ENCODE measurements at places on chromosomes 3 and 15.

DNA sequence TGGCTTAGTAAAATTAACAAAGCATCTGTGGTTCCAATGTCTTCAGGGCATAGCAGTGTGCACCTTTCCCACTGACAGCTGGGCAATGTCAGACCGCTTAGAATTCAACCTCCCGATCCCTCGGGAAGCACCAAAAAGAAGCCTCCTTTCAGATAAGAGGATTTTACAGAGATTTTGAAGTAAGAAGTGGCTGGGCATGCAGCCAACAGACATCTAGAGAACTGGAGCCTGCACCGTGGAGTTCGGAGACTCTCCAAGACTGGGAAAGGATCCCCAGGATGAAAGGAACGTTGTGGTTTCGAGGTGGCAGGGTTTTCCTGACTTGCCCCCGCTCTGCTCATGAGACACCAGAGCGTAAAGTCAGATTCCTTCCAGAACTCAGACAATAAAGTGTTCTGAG lies 5.3 kb downstream of the FAM174B start:
- no peak for DNase-seq

GRCh38 chr15:84648539-84648938 lies 5.5 kb downstream of the WDR73 start:
- DNase-seq: no peak

GRCh38 chr3:15633766-15634598 lies 32.4 kb downstream of the BTD start:
- no peak for DNase-seq

DNA sequence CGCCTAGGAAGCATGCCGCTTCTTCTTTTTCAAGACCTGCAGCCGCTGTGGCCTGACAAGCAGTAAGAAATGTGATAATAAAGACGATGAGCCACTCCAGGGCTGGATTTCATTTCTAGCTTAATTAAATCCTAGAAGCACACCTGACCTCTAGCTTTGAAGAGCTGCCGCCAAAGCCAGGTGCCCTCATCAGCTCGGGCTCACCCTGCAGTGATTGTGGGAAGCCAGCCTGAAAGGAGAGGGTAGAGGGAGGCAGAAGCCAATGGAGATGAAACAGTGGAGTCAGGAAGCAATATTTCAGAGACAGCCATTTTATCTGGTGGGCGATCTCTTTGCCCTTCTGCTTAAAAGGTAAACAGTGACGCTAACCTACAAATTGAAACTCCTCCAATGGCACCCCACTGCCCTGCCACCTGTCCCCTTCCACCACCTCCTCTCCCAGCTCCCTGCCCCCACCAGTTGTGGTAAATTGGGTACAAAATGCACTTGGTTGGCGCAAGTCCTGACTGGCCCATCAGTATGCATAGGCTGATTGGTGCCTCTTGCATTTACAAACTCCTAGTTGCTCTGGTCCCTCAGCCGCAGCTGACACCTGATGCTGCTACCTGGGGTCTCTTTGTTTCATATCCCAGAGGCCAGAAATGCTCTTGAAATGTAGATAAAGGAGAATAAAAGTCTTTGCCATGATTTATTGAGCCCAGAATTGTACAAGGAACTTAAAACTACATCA lies 385.3 kb downstream of the PDCD6IP start:
- DNase-seq: no peak

- no peak for DNase-seq
These were observed 6.1 kb downstream of the CRTAP start for GRCh38 chr3:33119891-33120290.

DNA sequence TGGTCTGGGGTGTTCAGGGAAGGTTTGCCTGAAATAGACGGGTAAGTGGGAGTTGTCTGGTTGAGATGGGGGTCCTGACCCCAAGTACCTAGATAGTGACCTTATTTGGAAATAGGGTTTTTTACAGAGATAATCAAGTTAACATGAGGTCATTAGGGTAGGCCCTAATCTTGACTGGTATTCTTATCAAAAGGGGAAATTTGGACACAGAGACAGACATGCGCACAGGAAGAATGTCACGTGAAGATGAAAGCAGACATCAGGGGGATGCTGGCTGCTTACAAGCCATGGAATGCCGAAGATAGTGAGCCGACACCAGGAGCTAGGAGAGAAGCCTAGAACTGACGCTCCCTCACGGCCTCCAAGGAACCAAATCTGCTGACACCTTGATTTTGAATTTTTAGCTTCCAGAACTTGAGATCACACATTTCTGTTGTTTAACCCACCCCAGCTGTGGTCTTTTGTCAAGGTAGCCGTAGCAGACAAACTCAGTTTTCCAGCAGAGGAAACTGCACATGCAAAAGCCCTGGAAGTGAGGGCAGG lies 17.1 kb downstream of the BHLHE40 start:
- DNase-seq: no peak

GRCh38 chr15:78909791-78910228 lies 35.0 kb downstream of the CTSH start:
- no peak for DNase-seq

DNA sequence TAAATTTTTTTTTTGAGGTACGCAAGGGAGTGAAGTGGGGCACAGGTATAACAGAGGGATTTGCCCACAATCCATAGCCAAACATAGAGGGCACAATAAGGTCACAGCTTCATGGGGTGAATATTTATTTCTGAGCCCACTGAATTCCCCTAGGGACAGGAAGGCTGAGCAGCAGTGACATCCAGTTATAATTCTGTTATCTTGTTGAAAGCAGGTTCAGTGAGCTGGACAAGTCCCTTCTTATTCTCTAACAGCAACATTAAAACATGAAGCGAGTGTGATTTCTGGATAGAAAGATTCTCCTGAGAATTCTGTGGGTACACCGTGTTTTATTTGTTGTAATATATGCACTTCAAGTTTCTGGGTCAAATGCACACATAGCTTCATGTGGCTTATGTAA lies 538.2 kb downstream of the NAALADL2 start:
- no peak for DNase-seq

DNA sequence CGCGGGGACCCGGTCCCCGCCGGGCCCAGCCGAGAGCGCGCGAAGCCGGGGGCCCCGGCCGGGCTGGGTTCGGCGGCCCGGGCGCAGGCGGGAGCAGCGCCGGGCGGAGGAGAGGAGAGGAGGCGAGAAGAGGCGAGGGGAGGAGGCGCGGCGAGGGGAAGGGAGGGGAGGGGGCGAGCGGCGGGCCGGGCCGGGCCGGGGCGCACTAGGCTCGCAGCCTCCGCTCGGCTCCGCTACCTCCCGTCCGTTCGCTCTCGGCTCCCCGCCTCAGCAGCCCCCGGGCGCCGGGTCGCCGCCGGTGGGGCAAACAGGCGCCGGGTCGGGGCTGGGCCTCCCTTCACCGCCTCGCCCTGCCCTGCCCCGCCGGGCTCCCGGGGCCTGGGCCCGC lies 351 bp downstream of the INSYN1 start:
- DNase-seq: no peak

- DNase-seq: no peak
These were observed 48.6 kb downstream of the IMPG2 start for GRCh38 chr3:101271728-101272127.

- DNase-seq: no peak
These were observed 2.7 kb downstream of the CHDH start for GRCh38 chr3:53843195-53844177.

- DNase-seq: no peak
These were observed 169.2 kb downstream of the FOXP1 start for GRCh38 chr3:71414189-71414927.

DNA sequence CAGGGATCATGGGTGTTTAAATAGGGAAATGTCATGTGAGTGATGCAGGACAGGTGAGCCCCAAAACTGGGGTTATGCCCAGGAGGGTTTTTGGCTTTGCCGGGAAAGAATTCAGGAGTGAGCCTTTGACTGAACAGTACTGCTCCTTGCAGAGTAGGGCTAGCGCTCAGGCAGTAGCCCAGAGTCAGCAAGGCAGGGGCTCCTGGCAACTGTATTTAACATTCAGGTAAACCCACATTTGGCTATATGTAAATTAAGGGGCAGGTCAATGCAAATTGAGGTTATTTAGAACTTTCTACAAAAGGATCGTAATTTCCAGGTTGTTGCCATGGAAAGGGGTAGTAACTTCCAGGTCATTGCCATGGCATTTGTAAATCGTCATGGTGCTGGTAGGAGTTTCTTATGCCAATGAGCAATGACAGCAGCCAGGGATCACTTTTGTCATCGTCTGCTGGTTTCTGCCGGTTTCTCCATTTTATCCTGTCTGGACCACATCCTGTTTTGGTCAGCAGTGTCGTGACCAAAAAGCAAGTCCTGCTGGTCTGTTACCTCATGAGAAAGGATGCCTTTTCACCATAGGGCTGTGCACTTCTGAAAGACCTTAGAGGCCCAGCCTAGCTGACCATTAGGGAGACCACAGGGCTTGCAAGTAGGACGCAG lies 24.3 kb downstream of the MTHFS start:
- DNase-seq: peak; percentile 31

- DNase-seq: no peak
These were observed 74.8 kb downstream of the RPL39L start for GRCh38 chr3:187064210-187065115.

GRCh38 chr15:44501768-44502366 lies 35.1 kb upstream of the EIF3J start:
- no peak for DNase-seq

DNA sequence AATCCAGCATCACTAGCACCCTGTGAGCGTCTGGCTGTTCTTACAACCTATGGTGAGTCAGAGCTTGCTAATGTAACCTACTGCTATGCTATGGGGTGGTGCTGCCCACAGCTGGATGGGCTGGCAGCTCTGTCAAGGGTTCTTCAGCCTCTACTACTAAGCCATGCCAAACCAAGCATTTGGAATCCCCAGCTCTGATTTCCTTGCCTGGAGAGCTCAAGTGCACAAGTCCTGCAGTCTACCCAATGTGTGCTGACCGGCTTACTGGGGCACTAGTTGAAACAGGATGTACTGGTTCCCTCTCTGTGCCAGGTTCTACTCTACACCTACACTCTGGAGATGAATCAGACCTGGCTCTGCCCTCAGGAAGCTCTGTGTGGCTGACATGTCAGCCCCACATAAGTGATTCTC lies 4.2 kb downstream of the TEX264 start:
- no peak for DNase-seq

DNA sequence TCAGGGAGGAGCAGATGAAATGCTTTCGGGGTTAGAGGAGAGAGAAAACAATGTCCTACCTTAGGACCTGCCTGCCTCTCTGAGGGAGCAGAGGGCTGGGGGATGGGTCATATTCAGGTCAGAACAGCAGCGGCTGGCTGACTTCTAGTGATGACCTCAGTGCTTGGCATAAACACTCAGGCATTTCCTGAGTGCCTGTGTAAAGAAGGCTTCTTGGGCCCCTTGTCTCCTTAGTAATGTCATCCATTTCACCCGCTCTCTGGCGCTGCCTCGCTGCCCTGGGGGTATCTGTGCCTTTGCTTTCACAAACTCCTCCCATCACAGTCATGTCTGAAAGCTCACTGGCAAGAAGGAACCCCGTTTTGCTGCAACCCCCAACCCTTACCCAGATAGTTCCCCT lies 82.9 kb upstream of the GSK3B start:
- DNase-seq: no peak

DNA sequence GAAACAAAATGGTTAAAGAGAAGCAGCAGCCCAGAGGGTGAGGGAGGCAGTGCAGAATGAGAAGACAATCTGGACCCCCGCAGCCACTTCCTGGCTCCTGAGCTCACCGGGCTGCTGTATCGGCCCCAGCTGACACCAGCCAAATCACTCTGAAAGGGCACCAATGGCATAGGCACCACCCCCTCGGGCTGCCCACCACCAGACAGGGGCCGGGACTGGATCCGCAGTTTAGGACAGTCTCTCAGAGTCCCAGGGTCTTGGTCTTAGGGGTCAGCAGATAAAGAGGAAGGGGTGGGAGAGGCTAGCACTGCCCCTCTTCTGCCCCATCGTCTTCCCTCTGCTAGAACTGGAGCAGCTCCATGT lies 17.9 kb upstream of the EHD4 start:
- no peak for DNase-seq

DNA sequence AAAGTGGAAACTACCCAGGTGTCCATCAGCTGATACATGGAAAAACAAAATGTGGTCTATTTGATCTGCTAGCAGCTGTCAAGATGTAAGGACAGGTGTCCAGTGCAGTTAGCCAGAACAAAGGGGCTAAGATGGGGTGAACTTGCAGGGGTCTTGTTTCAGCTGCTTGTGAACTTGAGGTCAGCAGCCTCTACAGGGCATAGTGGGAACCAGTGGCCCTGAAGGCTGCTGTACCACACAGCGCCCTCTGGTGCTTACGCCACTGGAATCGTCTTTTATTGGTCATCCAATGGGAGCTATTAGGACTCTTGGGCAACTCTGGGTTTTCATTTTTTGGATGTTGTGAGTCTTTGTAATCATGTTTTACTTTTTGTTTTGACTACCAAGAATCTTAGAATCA lies 62.2 kb upstream of the CTSH start:
- DNase-seq: no peak

DNA sequence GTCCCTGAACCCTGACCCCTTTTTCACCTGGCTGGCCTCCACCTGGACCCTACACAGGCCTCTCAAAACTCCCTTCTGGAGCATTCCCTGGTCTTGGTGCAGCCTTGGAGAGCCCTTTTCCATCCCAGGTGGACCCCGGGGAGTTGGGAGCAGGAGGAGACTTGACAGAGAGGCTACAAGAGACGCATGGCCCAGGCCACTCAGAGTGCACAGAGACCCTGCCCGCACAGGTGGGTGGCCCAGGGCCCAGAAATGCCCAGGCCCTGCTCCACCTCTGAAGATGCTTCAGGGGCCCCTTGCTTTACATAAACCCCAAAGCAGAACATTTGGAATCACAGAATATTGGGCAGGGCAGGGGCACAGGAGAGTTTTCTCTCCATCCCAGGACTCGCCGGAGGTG lies 34.4 kb downstream of the CYP11A1 start:
- DNase-seq: no peak

DNA sequence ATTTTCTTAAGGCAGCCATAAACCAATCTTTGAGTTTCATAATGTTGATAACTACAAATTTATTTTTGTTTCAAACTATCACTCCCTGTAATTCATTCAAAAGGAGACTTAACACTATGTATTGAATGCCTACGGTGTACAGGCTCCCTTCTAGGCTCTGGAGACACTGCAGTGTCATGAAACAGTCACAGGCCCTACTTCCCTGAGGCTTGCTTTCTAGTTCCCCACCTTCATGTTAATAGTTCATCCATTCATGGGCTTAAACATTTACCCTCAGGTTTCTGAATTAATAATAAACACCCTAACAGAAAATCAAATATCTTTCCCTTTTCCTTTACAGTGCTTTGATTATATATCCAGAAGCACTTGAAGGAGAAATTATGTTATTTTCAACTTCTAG lies 168.7 kb downstream of the CHL1 start:
- no peak for DNase-seq

All from activated gamma-delta T cell treated with Interleukin-2 at 50 U/mL for 16 hours (primary cell).